ENCODE measurements at places on chromosomes 2 and 18.

- DNase-seq, result no peak
These were observed 59.8 kb downstream of the CCDC68 start for GRCh38 chr18:54899500-54899899.

DNA sequence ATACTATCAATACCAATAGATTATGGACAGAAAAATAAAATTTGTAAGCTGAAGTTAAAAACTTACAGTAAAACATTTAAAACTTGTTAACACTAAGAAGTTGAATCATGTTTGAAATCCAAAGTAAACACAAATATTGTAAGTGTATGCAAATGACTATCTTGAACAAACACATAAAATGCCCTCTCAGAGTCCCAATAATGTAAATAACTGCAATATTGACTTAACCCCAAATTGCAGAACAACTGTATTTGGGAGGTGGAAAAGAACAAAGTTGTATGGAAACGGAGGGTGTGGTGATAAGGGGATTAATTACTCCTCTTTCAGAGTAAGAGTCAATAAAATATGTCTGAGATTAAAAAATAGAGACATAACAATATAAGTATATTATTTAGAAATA lies 140.0 kb upstream of the NOL4 start:
- no peak for DNase-seq

GRCh38 chr18:48191494-48191893 lies 217.7 kb downstream of the ZBTB7C start:
- DNase-seq, result no peak

- no peak for DNase-seq
These were observed 32.1 kb upstream of the SPAG16 start for GRCh38 chr2:213252206-213252605.

GRCh38 chr18:75915941-75916623 lies 488.6 kb upstream of the SMIM21 start:
- DNase-seq, result peak; percentile 84

DNA sequence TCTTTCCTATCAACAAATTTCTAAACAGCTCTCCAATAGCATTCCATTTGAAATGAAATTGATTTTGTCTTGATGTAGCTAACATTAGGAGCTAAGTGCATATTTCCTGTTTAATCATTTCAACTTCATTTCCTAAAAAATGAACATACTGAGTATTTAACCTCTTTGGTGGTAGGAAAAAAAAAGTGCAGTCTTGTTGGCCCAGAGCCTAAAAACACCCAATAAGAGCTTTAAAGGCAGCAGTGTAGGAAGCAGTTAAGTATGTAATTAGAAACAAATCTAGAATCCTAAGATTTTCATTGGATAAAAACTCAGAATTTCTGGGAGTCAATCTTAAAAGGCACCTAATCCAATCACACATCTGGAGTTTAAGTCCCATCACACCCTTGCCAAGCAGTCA lies 71.0 kb upstream of the RBMS1 start:
- DNase-seq, result no peak

- no peak for DNase-seq
These were observed 297.2 kb upstream of the SLC14A2 start for GRCh38 chr18:45317948-45318640.

DNA sequence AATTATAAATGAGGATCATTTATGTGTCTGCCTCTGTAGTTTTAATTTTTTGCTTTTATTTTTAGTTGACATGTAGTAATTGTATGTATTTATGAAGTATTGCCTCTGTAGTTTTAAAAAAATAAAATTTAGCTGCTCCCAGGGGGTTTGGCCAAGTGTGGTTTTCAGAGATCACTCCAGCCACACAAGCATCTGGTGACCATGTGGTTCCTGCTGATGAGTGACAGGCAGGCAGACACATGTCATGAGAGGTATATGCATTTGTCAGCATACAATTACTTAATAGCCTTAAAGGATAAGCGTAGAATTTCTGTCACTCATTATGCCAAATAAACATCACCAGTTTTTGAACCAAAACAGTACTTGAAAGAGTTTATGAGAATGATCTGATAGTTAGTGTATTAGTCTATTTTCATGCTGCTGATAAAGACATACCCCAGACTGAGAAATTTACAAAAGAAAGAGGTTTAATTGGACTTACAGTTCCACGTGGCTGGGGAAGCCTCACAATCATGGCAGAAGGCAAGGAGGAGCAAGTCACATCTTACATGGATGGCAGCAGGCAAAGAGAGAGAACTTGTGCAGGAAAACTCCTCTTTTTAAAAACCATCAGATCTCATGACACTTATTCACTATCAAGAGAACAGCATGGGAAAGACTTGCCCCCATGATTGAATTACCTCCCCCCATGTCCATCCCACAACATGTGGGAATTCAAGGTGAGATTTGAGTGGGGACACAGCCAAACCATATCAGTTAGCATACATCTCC lies 29.6 kb downstream of the MREG start:
- DNase-seq, result no peak

GRCh38 chr2:9708683-9709538 lies 78.1 kb upstream of the YWHAQ start:
- no peak for DNase-seq

GRCh38 chr2:181846399-181847197 lies 44.9 kb upstream of the ITPRID2 start:
- no peak for DNase-seq

DNA sequence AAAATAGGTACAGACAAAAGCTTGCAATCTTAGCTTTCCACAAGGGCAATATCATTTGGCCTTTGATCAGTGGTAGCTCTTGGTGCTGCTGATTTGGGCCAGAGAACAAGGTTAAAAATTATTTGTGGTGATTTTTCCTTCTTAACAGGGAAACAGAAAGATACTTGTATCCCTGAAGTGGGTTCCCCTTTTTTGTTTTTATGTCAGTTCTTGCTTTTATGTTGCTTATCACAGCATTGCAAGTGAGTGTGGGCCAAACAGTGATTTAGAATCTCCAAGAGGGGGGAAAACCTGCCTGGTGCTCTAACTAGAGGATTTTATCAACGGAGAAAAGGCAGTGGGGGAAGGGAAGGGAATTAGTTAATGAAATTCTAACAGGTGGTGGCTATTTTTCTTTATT lies 197.6 kb upstream of the SP5 start:
- no peak for DNase-seq

- no peak for DNase-seq
These were observed 44.5 kb downstream of the DNER start for GRCh38 chr2:229669841-229670240.

GRCh38 chr2:45637440-45637839 lies 14.0 kb upstream of the PRKCE start:
- DNase-seq, result no peak

GRCh38 chr2:176614049-176614448 lies 344.8 kb downstream of the MTX2 start:
- no peak for DNase-seq

GRCh38 chr2:222100704-222101699 lies 197.8 kb downstream of the PAX3 start:
- no peak for DNase-seq

- DNase-seq, result no peak
These were observed 101.8 kb upstream of the ERBB4 start for GRCh38 chr2:212640428-212640827.

DNA sequence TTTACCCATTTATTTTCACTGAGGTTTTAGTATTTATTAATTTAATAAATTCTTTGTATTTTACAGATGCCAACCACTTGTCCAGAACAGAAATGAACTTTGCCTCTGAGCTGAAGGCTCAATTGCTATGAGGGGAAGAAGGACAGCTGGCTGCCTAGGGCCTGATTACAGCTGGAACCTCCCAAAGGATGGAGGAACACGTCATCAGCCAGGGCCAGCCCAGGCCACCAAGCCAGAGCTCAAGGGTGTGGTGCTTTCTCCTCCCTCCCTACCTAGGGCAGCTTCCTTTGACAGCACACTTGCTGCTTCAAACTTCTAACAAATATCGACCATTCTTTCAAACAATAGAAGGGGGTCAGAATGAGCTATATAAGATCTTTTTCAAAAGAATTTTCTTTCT lies 19.7 kb upstream of the RIOK3 start:
- no peak for DNase-seq
